ENCODE measurements at places on chromosomes 3 and 15.
A peak's percentile ranks its signal among the peaks of the same experiment; 100 is the strongest.

DNA sequence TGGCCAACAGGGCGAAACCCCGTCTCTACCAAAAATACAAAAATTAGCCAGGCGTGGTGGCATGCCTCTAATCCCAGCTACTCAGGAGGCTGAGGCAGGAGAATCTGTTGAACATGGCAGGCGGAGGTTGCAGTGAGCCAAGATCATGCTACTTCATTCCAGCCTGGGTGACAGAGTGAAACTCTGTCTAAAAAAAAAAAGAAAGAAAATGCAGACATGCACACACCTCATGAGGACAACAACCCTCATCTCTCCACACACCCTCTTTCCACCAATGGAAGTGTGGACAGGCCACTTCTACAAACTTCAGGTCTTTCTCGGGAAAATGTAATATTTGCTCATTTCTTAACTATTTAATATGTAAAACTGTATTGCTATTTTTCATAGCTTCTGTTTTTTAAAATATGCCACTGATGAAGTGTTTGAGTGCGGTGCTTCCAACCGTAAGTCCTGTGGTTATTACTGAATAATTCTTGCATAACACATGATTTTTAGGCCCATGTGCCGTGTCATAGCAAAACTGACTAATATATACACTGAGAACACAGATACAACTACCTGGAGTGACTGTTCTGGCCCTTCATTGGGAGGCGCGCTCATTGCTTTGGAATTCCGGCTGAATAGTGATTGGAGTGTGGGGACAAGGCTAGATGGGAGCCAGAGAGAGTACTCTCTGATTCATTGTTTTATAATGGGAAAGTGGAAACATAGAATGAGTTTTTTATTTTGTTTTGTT, 23.1 kb downstream of the LRRC31 start:
- peak; percentile 72 for DNase-seq

DNA sequence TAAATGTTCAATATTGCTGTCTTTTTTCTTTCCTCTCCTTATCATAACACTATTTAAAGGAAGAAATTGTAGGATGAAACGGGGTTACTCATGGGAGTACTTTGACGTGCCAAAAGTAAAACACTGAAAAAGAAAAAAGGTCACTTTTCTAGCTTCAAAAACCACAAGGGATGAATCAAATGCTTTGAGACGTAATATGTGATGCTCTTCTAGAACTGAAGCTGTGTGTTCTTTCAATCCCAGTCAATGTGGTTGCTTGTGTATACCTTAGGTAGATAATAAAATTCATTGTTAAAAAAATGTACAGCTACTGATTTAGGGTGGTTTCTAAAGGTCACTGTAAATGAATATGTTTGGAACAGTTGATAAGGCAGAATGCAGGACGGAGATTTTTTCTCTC, 538.8 kb upstream of the ZNF717 start:
- DNase-seq = no peak

DNA sequence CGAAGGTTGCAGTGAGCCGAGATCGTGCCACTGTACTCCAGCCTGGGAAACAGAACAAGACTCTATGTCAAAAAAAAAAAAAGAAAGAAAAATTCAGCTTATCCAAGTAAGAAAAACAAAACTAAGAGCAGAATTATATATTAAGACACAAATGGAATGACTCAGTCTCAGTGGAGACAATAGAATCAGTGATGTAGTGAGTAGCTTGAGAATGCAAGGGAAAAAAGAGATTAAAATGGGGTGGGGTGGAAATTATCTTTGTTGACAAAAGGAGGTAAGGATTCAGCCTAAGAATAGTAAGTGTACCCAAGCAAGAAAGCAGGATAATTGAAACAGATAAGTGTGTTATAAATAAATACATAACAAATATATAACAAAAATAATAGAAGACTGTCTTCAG, 70.7 kb downstream of the BLM start:
- no peak for DNase-seq

- DNase-seq = no peak
Measured at GRCh38 chr15:33468740-33469139, 158.0 kb downstream of the RYR3 start.

GRCh38 chr3:49013738-49014660, 4.4 kb downstream of the DALRD3 start:
- peak; percentile 56 for DNase-seq

GRCh38 chr3:43034911-43035310, 55.8 kb downstream of the GASK1A start:
- DNase-seq = no peak

DNA sequence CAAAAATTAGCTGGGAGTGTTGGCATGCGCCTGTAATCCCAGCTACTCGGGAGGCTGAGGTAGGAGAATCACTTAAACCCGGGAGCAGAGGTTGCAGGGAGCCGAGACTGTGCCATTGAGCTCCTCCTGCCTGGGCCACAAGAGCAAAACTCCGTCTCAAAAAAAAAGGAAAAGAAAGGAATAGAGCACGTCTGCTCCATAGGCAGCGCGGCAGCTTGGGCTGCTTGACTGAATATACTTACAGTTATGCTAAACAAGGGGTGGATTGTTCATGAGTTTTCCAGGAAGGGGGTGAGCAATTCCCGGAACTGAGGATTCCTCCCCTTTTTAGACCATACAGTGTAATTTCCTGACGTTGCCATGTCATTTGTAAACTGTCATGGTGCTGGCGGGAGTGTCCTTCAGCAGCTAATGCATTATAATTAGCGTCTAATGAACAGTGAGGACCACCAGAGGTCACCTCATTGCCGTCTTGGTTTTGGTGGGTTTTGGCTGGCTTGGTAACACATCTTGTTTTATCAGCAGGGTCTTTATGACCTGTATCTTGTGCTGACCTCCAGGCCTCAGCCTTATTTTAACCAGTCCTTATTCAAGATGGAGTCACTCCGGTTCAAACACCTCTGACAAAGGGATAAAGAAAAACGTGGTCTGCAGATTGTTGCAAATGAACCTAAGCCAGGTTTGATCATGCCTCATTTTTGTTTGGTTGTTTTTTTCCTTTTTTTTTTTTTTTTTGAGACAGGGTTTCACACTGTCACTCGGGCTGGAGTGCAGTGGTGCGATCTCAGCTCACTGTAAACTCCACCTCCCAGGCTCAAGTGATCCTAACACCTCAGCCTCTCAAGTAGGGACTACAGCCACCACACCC, 24.9 kb upstream of the SENP5 start:
- DNase-seq = no peak

GRCh38 chr3:25985621-25986020, 195.7 kb downstream of the OXSM start:
- no peak for DNase-seq

DNA sequence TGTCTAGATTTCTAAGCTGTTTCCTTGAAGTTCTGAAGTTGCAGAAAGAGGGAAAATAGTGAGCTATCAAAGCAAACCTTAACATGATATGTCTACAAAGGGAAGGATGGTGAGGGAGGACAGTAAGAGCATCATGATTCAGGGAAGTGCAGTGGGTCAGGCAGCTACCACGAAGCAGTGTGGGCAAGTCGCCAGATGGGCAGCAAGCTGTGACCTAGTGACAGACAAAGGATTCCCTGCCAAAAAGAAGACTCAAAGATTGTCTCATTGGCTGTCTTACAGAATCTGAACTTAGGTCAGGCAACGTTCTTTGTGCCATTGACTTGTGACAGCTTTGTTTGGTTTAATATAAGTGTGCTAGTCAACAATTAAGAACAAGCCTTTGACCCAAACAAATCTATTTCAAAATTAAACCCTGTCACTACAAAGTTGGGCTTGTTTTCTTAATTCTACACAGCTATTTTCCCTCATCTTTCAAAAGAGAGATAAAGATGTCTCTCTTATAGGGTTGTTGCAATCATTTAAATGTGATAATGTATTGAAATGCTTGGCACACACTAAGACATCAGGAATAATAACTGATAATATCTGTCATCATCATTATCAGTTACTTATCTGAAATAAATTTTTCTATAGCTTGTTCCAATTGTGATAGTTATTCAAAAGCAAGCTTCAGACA, 153.3 kb downstream of the ECT2 start:
- DNase-seq = no peak

GRCh38 chr15:83830381-83830780, 176.5 kb downstream of the ADAMTSL3 start:
- DNase-seq = no peak

GRCh38 chr3:79167651-79168416, 600.0 kb downstream of the ROBO1 start:
- no peak for DNase-seq

DNA sequence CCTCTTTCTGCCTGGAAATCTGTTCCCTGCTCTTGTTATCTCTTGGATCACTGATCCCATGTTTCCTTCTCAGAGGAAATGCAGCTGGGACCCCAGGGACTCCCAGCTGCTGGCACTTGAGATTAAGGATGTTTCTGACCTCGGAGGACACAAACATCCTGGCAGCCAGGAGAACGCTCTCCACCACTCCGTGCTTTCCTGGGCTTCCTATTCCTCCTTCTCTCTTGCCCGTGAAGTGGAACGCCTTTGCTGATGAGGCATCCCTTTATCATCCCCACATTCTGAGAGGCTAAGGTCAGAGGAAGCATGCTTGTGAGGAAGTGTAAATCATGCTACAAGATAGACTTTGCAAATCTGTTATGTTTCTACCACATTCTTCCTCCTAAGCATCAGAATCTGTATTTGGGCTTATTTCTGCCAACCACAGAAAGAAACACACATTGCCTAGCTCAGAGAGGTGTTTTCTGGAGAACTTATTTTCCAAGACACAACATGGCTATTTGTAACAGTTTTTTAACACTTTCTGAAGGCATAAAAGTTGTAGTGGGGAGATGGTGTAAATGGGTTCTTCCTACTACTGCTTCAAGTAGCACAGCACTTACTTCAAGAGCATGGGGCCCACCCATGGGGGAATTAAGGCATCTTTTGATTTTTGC, 25.6 kb upstream of the LDHAL6B start:
- no peak for DNase-seq

- no peak for DNase-seq
Measured at GRCh38 chr3:189119950-189120349, 51.8 kb upstream of the TPRG1 start.

- no peak for DNase-seq
Measured at GRCh38 chr3:71035886-71036285, 547.6 kb downstream of the FOXP1 start.

GRCh38 chr3:17013050-17013449, 128.3 kb downstream of the PLCL2 start:
- no peak for DNase-seq

DNA sequence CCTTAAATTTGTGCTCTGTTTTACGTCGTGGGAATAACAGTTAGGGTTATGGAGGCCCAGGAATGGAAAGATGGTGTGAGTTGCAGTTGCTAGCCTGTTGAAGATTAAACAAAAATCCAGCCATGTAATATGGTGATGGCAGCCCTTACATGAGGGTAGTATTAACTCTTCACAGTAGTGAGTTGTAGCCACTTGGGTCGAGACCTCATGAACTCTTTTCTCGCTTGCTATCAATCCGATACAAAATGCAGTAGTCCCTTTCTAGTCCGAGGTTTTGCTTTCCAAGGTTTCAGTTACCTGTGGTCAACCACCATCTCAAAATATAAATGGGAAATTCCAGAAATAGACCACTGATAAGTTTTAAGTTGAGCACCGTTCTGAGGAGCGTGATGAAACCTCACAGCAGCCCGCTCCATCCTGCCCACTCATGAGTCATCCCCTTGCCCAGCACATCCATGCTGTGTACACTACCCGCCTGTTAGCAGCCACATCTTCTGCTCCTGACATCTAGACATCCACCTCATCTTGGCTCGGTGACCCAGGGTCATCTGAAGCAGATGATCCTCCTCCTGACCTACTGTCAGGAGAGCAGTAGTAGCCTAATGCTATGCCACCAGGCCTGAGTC, 177.9 kb downstream of the CDIN1 start:
- no peak for DNase-seq

DNA sequence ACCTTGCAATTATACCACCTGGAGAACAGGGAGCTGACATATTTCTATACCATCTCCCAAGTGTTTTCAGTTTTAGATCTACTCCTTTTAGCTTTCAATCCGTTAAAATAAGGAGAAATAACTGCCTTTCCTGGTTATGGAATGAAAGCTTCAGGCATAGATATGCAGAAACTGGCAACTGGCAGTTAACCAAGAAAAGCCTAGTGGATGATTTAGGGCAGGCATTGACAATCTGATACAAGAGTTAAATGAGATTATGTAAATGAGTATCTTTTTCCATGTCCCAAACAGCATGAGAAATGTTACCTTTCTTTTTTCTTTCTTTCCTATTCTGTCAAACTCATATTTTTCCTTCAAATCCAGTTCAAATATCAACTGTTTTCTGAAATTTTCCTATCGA, 689.1 kb upstream of the DPPA4 start:
- no peak for DNase-seq

DNA sequence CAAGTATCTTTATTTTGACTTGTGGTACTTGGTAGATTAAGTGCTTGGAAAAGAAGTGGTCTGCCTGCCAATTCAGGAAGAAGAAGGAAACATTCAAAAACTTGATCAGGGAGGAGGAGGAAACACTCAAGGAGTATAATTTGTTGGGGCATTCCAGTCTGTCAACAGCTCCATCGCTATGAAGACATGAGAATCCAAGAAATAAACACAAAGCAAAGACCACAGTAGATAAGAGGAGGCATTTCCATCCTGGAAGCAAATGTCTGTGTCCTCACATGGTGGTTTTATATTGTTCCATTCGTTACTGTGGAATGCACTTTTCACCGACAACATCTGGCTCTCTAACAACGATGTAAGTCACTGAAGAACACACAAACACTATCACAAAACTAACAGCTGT, 176.1 kb upstream of the FRMD4B start:
- DNase-seq = no peak

DNA sequence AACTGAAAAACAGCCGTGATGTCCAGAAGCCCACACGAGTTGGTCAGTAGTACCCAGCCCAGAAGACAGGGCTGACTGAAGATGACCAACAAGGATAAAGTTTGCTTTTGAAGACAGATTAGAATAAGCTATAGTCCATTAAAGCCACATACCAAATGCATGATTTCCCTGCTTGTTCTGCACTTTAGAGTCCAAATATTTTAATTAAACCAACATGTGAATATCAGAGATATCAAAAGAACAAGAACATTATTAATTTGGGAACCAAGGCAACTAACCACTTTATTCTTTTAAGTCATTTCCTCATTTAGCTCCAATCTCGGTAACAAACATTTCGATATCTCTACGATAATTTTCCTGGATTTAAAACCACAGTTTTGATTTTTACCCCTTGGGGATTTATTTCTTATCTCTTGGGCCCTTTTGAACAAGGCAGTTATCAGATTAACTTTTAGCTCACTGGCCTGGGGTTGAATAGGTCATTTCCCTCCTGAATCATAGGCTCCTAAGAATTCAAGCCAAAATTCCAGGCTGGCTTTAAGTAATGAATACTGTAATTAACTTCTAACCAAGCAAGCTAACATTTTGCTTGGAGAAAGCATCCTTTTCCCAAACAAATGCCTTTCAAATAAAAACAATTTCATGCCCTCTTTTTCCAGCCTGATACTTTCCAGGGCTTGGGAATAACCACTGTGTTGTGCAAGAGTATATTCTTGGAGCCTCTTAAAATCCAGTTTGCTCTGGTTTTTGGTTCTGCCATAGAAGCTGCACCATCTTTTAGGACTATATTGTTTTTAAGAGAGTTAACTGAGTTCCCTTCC, 102.9 kb upstream of the NR2E3 start:
- DNase-seq = no peak
